ENCODE measurements at places on chromosomes 2 and 18.
A peak's percentile ranks its signal among the peaks of the same experiment; 100 is the strongest.

DNA sequence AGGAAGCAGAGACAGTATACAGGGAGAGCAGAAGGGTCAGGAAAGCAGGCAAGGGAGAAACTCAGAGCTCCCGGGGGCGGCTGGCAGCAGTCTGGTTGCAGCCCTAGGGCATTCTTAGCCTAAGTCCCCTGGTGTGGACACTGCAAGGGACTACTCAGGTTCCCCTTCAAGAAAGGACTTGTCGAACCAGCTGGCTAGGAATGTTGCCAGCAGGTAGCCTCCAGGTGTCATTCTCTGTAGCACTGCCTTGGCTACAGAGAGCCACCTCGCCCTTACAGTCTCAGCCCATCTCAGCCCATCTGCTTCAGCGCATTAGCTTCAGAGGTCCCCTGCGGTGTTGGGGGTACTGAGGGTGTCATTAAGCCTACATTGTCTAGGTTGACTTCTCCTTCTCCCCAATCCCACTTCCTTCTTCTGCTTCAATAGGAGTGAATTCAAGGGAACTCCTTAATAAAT is 11.3 kb upstream of the TMSB10 start:
- no peak for DNase-seq

- peak; percentile 33 for DNase-seq
Observed at GRCh38 chr2:94874277-94874997, 3.2 kb downstream of the TEKT4 start.

DNA sequence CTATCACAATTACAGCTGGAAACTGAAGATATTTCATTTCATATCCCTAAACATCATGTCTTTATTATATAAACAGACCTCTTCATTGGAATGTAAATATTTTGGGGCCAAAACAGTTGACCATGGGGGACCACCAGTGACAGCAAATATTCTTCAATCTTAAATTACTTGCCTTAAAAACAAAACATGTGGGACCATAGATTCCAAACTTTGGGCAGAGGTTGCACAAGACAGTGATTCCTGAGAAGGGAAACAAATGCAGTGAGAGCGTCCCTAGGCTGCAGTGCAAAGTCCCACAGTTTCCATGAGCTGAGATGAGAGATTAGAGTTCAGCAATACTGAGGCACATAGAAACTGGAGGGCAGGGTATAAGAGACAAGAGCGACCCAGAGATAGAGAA is 818.9 kb downstream of the CBLN2 start:
- no peak for DNase-seq

GRCh38 chr18:10140461-10141282 is 226.9 kb downstream of the VAPA start:
- DNase-seq, result no peak

GRCh38 chr2:224242561-224242960 is 159.3 kb downstream of the FAM124B start:
- DNase-seq, result no peak

GRCh38 chr2:207503234-207503633 is 26.5 kb upstream of the CREB1 start:
- no peak for DNase-seq

DNA sequence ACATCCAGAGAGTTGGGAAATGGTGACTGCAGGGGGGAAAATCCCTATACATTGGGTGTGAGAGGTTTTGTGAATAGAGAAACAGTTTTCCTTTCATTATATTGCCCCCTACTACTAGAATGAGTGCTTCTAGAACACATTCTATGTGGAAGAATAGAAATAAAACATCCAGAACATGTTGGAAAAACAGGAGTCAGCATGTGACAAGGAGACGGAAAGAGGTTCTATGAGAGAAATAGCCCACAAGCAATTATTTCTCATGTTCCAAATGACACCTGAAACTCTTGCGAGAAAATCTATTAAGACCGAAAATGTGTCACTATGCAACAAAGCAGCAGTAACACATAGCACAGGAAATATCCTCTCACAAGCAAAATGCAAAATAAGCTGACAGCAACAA is 202.7 kb upstream of the SPOPL start:
- DNase-seq, result no peak

- DNase-seq, result no peak
Observed at GRCh38 chr18:57223144-57223870, 76.4 kb downstream of the BOD1L2 start.
